ENCODE measurements at places on chromosomes 7 and 10.
A peak's percentile ranks its signal among the peaks of the same experiment; 100 is the strongest.

DNA sequence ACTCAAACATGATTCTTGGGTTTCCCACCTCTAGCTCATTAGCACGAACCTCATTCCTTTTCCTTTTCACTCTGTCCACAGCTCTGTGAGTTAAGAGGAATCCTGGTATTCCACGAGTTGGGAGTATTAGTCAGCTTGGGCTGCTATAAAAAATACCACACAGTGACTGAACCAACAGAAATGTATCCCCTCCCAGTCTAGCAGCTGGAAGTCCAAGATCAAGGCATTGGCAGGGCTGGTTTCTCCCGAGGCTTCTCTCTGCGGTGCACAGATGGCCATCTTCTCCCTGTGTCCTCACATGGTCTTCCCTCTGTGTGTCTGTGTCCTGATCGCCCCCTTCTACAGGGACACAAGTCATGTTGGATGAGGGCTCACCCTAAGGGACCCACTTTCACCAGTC is 261.6 kb downstream of the TNS3 start:
- DNase-seq, result no peak

DNA sequence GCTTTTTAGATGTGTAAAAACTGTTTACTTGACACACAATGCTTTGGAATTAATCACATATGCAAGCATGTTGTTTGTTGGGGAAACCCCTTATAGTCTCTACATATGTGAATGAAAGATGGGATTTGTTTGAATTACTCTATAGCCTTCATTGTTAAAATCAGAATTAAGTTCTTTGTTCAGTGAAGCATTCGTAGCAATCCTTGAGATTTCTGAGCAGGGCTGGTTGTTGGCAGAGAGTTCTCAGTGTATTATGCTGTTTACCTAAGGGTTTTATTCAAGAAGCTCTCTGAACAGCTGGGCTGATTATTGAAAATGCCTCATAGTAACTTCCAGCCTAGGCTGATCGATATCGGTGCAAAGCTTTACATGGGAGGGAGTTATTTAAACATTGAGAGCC is 190.9 kb downstream of the VTI1A start:
- no peak for DNase-seq

DNA sequence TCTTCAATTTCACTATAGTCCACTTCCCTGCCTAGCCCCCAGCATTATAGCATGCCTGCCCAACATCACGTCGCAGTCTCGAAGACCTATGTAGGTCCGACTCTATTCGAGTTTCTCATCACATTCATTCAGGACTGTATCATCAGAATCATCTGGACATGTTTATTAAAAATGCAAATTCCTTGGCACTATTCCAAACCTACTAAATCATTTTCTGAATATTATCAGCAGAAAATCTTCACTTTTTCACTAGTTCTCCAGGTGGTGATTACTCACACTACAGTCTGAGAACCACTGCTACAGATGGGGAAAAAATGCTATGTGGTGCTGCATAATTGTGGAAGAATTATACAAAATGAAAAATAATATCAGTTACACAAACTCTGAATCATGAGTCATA is 29.3 kb upstream of the ETV1 start:
- no peak for DNase-seq

DNA sequence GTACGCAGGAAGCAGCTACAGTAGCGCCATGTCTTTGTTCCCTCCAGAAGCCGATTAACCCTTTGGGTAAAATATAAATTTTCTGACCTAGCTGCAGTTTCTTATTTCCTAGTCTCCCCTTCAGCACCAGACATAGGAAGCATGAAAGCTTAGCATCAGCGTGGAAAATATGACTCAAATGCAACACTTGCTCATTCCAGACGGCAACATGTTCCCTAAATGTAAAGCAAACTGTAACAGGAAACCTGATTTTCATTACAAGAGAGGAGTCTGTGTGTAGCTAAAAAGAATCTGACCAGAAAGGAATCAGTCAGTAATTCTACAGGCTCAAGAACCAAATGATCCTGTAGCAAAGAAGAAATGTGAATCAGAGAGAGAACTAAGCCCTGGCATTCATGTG is 219.2 kb downstream of the C7orf25 start:
- DNase-seq, result peak; percentile 68

- no peak for DNase-seq
Measured at GRCh38 chr10:31708474-31708873, 220.2 kb downstream of the ARHGAP12 start.

- no peak for DNase-seq
Measured at GRCh38 chr7:90832726-90833125, 236.6 kb downstream of the CDK14 start.

- no peak for DNase-seq
Measured at GRCh38 chr10:76540786-76541185, 1096.8 kb downstream of the KCNMA1 start.

DNA sequence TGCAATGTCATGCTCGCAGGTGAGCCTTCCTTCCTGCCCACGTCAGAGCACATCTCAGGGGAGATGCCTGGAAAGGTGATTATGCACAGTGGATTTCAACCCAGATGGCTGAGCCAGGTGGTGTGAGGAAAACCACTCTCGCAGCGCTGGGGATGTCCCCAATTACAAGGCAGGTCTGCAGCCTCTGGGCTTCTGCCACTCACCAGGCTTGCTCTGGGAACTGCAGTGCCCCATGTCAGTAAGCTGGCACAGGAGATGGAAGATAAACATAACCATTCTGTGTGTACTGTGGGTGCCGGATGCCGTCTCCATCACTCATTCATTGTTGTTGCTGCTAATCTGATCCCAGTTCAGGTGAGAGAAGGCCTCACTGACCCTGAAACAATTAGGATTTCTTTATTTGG is 222.9 kb upstream of the PITRM1 start:
- no peak for DNase-seq

DNA sequence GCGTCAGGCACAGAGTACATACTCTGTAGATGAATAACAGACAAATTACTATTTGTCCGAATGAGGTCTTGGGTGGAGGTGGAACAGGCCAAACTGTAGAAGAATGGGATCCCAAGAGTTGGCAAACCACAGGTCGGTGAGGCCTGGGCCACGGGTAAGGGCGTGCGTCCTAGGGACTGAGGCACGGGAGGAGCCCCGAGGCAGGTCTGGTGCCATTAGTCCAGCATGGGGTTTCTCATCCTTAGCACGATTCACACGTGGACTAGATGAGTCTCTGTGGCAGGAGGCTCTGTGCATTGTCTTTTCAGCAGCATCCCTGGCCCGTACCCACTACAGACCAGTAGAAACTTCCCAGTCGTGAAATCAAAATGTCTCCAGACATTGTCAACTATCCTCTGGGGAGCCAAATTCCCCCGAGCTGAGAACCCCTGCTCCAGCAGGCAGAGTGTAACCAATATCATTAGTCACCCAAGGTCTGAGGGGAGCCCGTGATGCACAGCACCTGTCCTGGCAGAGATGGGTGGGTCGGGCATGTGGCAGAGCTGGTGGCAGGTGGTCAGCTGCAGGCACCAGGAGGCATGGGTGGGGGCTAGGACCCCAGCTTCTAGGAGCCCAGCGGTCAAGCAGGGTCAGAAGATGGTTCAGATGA is 61.3 kb downstream of the COL13A1 start:
- DNase-seq, result no peak

- no peak for DNase-seq
Measured at GRCh38 chr10:35889971-35890675, 248.0 kb upstream of the FZD8 start.

DNA sequence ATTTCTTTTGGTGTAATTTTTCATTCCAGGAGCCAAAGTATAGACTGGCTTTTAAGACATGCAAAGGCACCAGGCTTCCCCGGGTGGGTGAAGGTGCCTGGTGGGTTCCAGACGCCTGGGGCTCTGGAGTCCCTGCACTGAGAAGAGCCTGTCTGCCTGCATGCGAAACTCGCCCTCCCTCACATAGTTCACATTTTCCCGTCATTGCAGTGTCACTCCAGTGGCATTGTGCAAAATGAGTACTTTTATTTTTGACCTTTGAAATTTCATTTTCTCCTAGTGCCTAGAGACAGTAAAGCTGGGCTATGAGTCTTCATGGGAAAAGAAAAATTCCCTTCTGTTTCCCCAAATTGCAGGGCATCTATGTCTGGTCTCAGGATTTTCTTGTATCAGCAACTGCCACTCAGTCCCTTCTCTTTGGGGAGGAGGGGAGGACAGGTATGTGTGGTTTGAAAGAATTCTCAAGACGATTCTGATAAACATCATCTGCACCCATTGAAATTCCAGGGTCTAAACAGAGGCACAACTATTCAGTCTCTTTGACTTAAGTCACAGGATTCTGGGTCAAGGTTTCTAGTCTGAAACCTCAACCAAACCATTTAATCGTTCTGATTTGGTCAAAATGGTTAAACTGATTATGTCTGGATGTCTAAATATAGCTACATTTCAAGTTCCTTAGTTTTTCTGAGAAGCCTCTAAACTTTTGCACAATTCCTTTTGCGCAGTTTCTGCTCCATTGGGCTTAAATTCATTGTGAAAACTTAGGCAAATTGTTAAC is 107.8 kb downstream of the CYP26A1 start:
- no peak for DNase-seq

- no peak for DNase-seq
Measured at GRCh38 chr10:129345763-129346162, 121.3 kb upstream of the MGMT start.

DNA sequence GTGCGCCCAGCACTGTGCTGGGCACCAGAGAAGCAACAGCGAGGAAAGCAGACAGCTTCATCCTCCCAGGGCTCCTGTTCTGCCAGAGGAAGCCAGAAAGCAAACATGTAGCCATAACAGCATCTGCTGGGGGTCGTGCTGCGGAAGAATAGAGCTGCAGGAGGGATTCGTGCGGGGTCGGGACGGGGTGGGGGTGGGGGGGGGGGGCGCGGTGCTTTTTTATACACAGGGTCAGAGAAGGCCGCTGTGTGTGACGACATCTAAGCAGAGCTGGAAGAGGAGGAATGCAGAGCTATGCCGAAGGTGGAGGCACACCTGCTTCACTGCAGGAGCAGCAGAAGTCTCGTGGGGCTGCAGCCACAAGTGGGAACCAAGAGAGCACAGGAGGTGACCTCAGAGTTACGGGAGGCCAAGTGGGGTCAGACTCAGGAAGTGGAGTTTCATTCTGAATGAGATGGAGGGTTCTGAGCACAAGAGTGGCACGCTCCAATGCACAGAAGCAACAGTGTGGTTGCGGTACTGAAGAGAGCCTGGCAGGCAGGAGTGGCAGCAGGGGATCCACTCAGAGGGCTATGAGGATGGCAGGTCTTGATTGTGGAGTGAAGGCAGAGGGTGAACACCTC is 11.1 kb downstream of the PKD1L1 start:
- DNase-seq, result no peak

- no peak for DNase-seq
Measured at GRCh38 chr7:153193144-153193595, 433.6 kb downstream of the ACTR3B start.

- DNase-seq, result no peak
Measured at GRCh38 chr7:155753446-155753965, 58.8 kb downstream of the SHH start.

GRCh38 chr10:132963430-132963960 is 21.1 kb upstream of the CFAP46 start:
- no peak for DNase-seq

DNA sequence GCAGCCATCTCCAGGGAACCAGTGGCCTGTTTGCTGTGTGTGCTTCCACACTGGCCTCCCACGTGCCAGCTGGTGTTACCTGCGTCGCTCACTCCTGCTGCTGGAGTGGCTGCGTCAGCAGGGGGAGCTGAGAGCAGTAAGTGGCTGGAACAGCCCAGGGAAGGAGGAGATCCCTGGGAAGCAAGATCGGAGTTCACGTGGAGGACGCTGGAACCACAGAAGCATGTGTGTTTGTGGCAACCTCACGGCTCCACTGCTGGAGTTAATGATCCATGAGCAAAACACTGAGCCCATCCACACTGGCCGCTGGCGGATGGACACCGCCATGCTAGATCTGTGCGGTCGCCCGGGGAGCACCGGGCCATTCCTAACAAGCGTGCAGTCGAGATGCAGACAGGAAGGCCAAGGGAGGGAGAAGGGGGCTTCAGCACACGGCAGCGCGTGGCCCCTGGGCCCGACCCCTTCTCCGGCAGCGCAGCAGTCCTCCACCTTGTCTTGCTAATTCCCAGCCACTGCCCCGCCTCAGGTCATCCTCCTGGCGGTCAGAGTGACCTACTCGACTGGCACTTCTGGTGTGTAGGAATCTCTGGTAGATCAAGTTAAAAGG is 68.5 kb upstream of the EEPD1 start:
- peak; percentile 2 for DNase-seq

DNA sequence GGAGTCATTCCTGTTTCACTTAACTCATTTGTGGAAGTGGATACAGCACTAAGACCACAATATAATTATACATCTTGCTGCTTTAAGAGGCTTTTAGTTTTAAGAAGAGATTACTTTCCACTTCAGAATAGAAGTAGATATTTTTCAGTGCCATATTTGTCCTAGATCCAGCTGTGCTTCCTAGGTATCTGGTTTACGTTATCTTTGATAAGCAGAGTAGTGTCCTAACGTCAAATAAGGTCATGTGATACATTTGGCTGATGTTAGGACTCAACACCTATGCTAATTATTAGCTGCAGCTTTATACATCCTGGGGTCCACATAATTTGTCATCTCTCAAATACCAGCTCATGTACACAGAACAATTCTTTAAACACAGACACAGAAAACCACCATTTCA is 196.2 kb upstream of the SMIM30 start:
- no peak for DNase-seq

GRCh38 chr10:88411772-88412349 is 171.3 kb downstream of the RNLS start:
- no peak for DNase-seq
